ENCODE measurements at places on chromosomes 12 and 14.

GRCh38 chr14:88476214-88476774 is 78.5 kb downstream of the PTPN21 start:
- DNase-seq = no peak

- no peak for DNase-seq
Measured at GRCh38 chr14:51242545-51243490, 2.8 kb downstream of the TMX1 start.

DNA sequence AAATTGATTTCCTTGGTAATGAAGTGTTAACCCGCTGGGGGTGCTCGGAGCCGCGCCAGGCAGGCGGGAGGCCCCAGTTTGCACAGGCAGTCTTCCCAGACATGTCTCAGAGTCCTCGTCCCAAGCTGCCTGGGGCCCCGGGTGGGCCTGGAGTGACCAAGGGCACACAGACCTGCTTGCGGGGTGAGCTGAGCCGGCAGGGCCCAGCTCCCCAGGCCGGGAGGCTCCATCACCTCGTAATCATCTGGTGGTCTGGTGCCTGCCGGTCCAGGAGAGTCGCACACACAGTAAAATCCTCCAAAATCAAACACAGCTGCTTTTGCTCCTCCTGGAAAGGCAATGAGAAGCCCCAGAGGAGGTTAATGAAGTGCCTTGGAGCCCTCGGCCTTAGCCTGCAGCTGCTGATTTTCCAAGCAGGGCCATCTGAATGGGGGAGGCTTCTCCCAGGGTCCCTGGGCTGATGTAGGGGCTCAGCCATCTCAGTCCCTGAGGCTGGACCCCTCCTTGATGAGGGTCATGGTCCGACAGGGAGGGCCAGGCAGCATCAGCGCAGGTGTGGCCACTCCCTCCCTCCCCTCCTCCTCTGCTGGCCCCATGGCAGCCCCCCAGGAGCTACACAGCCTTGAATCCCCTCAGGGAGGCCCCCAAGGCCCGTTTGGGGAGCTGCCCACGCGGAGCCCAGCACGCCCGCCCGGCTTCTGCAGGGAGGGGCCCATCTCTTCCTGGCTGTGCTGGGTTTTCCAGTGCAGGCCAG is 39.4 kb upstream of the FBRSL1 start:
- DNase-seq = no peak

GRCh38 chr14:64855721-64856528 is 23.8 kb downstream of the SPTB start:
- no peak for DNase-seq

- DNase-seq = no peak
Measured at GRCh38 chr14:92914087-92914656, 8.8 kb upstream of the CHGA start.

- DNase-seq = no peak
Measured at GRCh38 chr12:90062799-90063198, 354.2 kb upstream of the ATP2B1 start.

- no peak for DNase-seq
Measured at GRCh38 chr12:46296822-46297221, 28.0 kb upstream of the SLC38A1 start.

DNA sequence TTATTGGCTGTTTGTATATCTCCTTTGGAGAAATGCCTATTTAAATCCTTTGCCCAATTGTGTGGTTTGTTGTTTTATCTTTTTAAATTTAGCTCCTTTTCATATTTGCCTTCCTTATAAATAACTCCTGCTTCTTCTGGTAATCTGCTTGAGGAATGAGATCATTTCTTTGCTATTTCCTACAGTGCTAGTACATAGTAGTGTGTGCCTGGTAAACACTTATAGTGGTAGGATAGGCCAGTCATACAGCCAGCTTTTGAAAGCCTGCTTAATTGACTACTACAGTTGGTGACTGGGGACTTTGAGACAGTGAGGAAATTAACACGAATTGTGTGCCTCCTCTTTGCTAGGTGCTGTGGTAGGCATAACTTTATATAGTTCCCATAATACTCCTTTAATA is 68.7 kb downstream of the BORCS5 start:
- DNase-seq = no peak

- DNase-seq = no peak
Measured at GRCh38 chr14:102951799-102952198, 29.3 kb downstream of the AMN start.

- no peak for DNase-seq
Measured at GRCh38 chr12:71771069-71771468, 16.4 kb downstream of the RAB21 start.

DNA sequence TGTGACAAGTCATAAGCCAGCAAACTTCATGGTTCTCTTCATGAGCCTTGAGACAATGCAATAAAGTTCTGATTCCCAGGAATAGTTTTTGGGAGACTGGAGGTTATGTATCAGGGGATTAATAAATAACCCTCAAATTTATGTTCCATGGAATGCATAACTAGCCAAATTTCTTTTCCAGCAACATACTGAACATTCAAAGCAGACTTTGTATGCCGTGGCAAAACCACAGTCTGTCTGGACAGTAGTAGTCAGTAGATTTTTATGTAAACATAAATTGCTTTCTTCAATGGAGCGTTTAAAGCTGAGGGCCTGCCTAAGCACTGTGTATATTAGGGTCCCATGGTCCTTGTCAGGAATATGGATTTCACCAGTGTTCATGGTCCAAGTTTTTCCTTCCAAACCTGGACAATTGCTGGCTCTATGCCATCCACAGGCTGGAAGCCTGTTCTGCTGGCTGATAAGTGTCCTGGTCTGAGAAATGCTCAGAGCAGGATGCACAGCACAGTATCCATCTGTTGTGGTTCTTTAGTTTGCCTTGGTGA is 144.9 kb downstream of the SRGAP1 start:
- peak; percentile 31 for DNase-seq
